ENCODE measurements at places on chromosomes 7 and 10.

- no peak for DNase-seq
Observed at GRCh38 chr7:137916564-137916963, 69.8 kb upstream of the DGKI start.

DNA sequence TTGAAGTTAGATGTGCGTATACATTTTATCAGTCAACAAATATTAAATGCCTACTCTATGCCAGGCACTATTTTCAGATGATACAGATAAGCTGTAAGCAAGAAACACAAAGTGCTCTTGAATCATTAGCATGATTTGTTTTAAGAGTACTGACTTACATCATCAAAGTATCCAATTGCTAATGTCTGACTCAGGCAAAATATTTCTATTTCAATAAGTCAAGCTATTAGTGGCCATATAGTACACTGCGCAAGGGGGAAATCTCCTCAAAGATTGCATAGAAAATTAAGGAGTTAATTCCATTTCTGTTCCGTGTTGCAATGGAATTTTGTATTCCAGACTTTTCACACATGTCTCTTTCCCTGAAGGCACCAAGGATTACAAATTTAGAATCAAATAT lies 46.1 kb upstream of the DNAJC1 start:
- no peak for DNase-seq

- no peak for DNase-seq
Observed at GRCh38 chr7:30987936-30988335, 24.2 kb downstream of the GHRHR start.

DNA sequence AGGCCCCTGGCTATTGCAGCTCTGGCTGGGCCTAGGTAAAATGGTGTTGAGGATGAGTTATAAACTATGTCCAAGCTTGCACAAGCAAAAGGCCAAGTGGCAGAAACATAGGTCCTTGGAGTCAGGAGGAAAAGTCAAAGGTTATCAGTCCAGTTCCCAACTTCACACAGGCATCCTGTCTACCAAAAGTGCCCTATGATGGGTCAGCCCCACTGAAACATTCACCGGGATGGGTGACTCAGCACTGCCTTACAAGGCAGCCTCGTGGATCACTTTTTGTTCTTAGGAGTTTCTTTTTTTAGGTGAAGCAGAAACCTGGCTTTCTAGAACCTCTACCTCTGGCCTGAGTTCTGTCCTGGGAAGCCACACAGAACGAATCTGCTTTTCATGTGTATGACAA lies 158.8 kb upstream of the LYZL2 start:
- no peak for DNase-seq

DNA sequence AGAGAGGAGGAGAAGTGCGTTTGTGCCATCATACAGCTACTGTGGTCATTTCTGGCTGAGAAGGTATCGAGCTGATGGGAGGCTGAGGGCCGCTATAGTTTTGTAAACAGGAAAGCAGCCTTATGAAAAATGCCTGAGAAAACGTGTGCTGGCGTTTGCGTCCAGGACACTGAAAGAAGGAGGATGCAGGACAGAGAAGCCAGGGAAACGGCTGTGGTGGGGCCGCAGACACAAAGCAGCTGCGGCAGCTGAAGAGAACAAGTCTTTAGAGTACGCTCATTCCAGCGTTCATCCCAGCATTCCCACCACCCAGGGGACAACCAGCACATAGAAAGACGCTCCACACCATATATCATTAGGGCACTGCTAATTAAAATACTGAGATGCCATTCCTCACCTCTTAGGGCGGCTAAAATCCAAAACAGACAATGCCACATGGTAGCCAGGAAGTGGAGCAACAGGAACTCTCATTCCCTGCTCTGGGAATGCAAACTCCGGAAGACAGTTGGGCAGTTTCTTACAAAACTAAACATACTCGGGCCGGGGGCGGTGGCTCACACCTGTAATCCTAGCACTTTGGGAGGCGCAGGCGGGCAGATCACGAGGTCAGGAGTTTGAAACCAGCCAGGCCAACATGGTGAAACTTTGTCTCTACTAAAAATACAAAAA lies 18.4 kb downstream of the GNA12 start:
- DNase-seq = no peak

- peak; percentile 28 for DNase-seq
Observed at GRCh38 chr7:128833148-128833945, 3.1 kb downstream of the FLNC start.

- no peak for DNase-seq
Observed at GRCh38 chr7:121810831-121811672, 61.9 kb upstream of the PTPRZ1 start.

DNA sequence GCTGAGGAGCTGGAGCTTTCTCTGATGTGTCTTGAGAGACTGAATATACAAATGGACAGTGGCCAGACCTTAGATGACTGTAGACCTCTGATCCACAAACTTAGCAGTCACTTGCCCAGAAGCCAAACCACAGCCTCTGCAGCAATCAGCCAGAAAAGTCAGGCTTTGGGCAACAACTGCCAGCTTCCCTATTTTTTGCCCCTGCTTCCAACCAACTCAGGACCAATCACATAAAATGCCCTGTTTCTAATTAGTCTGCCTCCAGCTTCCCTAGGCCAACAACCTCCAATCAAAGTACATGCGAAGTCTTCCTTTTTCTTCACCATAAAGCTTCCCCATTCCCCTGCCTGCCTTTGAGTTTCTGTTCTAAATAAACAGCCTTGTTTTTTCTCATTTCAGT lies 37.8 kb upstream of the CACUL1 start:
- DNase-seq = no peak

DNA sequence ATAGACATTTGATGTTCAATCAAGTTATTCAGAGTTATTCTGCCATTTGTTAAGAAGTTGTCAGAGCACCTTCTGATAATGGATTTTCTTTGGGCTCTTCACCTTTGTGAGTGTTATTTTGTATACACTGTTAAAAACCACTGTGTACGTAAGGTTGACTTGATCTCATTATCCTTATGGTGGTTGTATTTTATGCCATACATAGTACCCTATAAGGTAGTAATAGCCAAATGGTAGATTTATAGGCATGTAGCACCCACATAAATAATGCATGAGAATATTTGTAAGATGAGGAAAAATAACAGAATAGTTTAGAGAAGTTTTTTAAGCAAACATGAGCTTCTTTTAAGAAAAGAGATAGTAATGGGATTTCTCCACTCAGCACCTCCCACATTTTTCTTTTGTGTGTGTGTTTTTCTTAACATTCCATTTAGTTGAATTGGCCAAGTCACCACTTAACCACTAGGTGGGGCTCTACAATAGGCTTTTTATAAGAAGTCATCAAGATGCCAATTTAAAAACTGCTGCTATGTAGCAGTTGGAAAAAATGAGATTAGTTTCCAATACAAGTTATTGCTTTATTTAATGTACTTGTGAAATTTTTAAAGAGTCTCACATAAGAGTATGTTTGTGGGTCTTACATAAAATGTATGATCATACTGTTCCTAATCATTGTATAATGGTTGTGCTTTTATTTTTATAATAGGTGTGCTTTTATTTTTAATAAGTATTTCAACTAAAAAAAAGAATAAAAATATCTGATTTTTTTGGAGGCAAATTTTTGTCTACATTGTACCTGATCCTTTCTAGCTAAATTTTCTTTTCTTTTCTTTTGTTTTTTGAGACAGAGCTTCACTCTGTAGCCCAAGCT lies 41.1 kb upstream of the STMP1 start:
- DNase-seq = peak; percentile 72

DNA sequence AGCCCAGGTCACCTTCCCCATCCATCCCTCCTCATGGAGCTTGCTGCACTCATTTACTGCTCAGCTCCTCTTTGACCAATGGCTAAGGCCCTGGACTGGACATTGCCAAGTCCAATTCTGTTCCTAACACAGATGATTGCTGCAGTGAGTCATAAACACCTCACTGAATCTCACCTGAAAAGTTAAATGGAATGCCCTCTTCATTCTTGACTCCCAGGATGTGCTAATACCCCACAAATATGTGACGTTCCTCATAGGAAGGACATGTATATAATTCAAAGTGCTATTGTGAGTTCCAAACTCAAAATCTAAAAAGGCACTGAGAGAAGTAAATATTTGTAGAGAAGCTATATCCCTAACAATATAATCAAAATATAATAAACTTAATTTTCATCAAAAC lies 73.5 kb upstream of the DLX6 start:
- DNase-seq = no peak

GRCh38 chr10:42781893-42782445 lies 626 bp upstream of the BMS1 start:
- no peak for DNase-seq

- DNase-seq = peak; percentile 0
Observed at GRCh38 chr10:87093632-87094372, 841 bp downstream of the GLUD1 start.

DNA sequence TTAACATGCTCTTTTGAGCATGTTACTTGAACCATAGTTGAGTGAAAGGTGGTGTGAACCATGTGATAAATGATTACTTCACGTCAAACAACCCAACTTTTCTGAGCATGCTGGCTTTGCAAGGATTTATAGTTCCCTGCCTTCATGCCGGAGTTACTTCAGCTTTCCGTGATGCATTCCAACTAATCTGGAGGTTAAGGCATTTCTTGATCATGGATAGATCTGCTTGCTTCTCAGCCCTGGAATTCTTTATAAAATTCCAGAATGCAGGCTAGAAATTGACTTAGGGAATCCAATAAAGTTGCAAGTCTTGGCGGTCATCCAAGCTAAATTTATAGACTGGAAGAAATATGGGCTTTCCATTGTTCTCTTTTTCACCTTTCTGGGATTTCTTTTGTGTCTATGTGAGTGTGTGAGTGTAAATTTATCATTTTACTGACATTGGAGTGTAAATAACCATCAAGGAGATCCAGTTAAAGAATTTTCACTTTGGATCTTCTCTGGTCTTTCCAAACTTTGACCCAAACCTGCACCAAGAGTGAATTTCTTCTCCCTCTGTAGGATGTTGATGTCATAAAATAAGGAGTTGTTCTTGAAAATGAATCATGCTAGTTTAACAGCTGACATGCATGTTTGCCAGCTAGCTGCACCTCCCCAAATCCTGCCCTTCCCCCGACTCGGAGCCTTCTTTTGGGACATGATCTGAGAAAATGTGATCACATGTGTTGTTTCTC lies 289.0 kb downstream of the TWIST1 start:
- no peak for DNase-seq

- no peak for DNase-seq
Observed at GRCh38 chr7:142500366-142500765, 242.5 kb upstream of the PRSS58 start.

- no peak for DNase-seq
Observed at GRCh38 chr10:37495415-37495814, 362.0 kb downstream of the ZNF248 start.

DNA sequence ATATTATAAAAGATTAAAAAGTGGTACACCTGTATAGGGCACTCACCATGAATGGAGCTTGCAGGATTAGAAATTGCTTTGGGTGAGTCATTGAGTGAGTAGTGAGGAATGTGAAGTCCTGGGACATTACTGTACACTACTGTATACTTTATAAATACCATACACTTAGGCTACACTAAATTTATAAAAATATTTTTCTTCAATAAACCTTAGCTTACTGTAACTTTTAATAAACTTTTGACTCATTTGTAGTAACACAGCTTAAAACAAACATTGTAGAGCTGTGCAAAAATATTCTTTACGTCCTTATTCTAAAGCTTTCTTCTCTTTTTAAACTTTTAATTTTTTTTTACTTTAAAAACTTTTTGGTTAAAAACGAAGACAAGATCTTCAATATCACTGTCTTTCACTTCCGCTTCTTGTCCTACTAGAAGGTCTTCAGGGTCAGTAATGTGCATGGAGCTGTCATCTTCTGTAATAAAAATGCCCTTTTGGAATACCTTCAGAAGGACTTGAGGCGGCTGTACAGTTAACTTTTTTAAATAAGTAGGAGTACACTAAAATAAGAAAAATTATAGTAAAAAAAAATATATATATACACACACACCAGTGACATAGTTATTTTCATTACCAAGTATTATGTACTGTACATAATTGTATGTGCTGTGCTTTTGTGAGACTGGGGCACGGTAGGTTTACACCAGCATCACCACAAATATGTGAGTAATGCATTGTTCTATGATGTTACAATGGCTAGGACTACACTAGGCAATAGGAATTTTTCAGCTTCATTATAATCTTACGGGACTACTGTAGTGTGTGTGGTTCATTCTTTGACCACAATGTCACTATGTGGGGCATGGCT lies 3.5 kb downstream of the STK31 start:
- DNase-seq = no peak

DNA sequence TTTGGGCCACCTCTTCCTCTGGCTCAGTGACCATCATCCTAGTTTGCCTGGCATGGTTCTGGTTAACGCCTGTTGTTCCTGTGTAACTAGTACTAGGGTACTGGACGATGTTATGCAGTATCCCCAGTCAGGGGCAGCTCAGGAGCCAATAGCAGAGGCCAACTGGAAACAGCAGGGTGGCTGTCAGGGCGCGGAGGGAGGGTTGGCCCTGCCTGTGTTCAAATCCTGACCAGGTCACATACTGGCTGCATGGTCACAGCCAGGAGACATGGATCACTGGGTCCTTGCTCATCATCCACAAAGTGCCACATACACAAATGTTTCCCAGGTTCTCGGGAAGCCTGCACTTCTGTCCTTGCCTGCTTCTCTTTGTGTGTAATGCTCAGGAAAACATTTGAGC lies 12.3 kb upstream of the RBP3 start:
- DNase-seq = no peak

DNA sequence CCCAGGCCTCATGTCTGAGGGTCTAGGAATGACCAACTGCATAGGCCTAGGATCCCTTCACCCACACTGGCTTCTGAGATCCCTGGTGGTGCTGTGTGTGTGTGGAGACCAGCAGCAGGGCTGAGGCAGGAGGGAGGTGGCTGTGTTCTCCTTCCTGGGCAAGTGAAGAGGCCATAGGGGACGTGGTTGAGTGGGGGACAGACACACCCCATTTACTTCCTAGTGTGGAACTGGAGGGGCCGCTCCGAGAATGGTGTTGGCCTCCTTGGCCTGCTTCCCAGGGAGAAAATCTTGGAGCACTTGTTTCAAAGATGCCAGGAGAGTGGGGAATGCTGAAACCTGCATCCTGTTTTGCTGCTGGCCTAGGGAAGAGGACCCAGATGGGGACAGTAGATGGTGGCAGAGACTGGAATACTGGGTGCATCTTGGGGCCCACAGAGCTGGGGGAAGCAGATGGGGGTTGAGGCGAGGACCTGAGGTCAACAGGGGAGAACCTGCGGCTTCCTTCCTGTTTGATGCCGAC lies 19.1 kb downstream of the UBTD1 start:
- no peak for DNase-seq

DNA sequence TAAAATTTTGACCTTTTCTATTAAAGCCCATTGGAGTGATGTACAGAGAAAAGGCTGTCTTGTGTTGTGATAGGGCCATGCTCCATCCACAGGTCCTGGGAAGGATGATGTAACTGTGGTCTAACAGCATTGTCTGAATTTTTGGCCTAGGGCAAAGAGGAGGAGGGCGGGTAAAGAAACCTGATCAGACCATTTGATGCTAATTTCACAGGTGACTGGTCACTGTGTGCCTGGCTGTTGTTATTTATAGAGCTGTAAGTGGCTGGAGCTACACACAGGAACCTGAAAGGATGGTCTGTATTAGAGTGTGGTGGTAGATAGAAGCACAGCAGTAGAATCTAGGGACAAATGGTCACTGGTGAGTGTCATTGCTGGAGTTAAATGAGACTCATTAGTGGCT lies 182.1 kb downstream of the AUTS2 start:
- DNase-seq = peak; percentile 86
